ENCODE measurements at places on chromosomes 7 and 10. TPM values are rescaled to one million over a fixed set of nuclear protein-coding genes. Genes with fewer than 3 reads are reported as not detected.

The ZNF804B gene
- total RNA-seq = not detected

DNA sequence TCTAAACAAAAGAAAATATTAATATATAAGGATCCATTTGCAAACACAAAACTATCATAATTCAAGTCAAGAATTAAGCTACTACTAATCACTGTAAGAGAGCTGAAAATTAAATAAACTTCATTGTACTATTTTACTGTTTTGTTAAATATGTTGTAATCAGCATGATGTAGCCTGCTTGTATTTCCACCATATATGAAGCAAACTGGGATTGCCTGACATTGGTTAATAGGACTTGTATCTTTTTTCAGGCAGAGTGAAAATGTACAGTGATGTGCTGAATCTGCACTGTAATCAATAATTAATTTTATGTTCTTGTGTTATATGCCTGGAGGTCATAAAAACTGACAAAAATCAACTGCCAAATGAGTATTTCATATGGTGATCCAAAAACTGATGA, 25.4 kb downstream of the TRDMT1 start:
- no peak for DNase-seq

The SLC13A1 gene
- total RNA-seq = not detected

- DNase-seq = no peak
Measured at GRCh38 chr7:17939211-17939605, 1.1 kb downstream of the SNX13 start.

The DGKI gene
- 3.5 TPM for total RNA-seq

DNA sequence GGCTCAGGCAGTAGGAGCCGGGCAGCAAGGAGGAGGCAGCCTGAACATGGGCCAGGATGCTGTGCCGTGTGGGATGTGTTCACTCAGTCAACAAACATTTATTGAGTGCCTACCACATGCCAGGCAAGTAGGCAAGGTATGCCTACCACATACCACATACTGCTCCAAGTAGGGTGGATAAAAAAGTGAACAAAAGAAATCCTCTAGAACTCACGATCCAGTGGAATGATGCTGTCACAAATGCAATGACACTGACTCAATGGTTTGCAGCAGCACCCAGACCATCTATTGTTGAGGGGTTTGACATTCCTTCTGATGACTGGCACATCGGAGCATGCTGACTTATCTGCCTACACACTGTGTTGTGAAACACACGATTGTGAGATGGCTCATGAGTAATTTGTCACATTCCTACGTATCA, 413.5 kb downstream of the NRG3 start:
- DNase-seq = no peak

- no peak for DNase-seq
Measured at GRCh38 chr7:18086165-18087025, 58.7 kb upstream of the PRPS1L1 start.

The ASB10 gene
- total RNA-seq = not detected

The COL13A1 gene
- 1.7 TPM for total RNA-seq

The CCDC71L gene
- 32.1 TPM for total RNA-seq

- DNase-seq = no peak
Measured at GRCh38 chr10:77926566-77927401, at the start of gene DLG5. DLG5 (minus strand) TSS chr10:77926755; CDS start chr10:77926520, 235 bp downstream.

DNA sequence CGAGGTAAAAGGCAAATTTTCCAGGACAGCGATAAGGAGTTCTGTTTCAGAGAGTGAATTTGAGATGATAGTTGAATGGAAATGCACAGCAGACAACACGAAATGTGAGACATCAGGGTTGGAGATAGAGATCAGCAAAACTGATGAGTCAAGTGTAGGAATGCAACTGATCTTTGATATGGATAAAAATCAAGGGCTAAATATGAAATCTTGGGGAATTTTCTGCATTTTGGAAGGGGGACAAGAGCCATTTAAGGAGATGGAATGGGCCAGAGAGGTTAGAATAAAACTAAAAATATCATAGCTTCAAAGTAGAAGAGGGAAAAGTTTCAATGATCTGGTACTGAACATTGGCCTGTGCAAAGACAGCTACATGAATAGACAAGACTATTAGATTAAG, 11.5 kb downstream of the CISD1 start:
- DNase-seq = no peak

The IKZF1 gene
- total RNA-seq = 1.3 TPM

The SPDYE5 gene
- not detected for total RNA-seq

The MYL10 gene
- total RNA-seq = not detected

GRCh38 chr10:71696628-71697326, 22.8 kb downstream of the C10orf105 start:
- DNase-seq = no peak

GRCh38 chr7:143983960-143984359, 16.2 kb upstream of the OR6B1 start:
- DNase-seq = no peak

The CYTH3 gene
- total RNA-seq = 44.8 TPM

- DNase-seq = no peak
Measured at GRCh38 chr7:128206017-128206746, 34.9 kb upstream of the LEP start.

The SEMA3A gene
- total RNA-seq = 6.8 TPM

The AFAP1L2 gene
- total RNA-seq = 8.1 TPM

The PRR15 gene
- 16.2 TPM for total RNA-seq

The TMEM225B gene
- total RNA-seq = not detected

- DNase-seq = no peak
Measured at GRCh38 chr7:155208681-155209477, 88.8 kb upstream of the INSIG1 start.

DNA sequence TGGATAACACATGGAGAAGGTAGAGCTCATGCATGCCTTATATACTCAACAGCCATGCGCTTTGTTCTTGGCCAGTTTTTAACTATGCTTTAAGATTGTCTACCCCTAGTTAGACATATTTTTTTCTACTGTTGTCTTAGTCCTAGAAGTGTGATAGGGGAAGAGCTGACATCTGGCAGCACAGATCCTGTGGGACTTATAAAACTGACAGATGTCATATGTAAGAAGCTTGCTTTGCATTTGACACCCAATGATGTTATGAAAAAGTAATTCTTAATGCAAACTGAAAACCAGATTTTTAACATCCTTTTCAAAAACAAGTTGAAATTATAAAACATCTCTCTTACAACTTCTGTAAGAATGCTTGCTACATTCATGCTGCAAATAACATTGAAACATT, 715.9 kb upstream of the LRRN3 start:
- no peak for DNase-seq

GRCh38 chr10:47351899-47352815, 4.0 kb downstream of the RBP3 start:
- DNase-seq = no peak

DNA sequence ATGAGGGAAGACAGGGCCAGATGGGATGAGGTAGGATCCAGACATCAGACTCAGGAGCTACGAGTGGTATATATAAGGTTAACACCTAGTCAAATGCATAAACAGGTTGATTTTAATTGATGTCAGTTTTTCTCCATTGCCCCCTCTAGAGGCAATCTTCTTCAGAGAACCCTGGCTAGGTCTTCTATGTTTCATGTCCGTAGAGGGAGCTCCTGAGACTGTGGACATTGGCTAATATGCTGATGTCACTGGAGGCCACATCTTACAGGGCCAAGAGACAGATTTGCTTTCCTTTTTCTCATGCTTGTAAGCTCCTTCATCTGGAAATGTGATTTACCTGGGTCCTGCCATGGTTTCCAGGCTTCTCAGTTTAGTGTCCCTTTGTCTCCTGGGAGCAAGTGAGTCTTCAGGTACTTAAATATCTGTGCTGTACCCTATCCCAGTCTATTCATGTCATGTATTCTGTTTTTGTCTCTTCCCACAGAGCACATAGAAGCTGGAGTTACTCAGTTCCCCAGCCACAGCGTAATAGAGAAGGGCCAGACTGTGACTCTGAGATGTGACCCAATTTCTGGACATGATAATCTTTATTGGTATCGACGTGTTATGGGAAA, 161.6 kb upstream of the PRSS1 start:
- DNase-seq = no peak

The FOXP2 gene
- 0.14 TPM for total RNA-seq

The ASZ1 gene
- not detected for total RNA-seq

- DNase-seq = no peak
Measured at GRCh38 chr7:138248609-138249008, 172.3 kb downstream of the AKR1D1 start.

The FKBP6 gene
- total RNA-seq = not detected

The DPP6 gene
- total RNA-seq = 0.84 TPM

- DNase-seq = peak; percentile 60
Measured at GRCh38 chr10:72107325-72108003, 19.1 kb upstream of the SPOCK2 start.

DNA sequence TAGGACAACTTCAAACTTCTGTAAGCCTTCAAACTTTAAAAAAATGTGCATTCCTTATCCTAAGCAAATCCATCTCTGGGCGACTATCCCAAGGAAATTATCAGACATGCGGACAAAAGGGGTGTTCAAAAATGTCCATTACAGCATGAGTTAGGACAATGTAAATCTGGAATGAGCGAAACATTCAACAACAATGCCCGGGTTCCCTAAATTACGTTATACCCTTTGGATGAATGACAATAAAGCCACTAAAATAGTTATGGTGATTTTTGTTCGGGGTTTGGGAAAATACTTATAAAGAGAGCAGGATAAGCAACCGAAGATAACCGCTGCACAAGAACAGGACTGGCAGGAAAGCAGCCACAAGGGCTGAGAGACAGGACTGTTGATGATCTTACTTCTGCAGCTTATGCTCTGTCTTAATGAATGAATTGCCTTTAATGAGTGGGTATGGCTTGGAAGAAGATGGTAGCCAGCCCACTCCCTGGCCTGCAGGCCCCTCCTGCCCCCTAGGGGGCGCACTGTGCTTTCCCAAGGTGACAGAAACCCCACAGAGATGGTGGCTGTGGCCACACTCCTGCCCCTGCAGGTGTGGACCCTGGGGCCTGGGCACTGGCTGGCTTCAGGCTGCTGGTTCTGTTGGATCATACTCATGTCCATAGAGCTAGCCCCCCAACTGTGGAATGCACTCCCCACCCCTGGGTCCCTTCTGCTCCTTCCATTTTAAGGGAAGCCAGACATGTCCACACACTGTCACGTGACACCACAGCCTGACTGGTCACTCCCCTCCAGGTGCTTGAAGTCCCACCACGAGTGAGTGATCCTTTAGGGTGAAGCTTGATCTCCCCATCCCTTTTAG, 45.0 kb downstream of the ZCCHC24 start:
- DNase-seq = no peak

The KCNMA1 gene
- 23.6 TPM for total RNA-seq

The RRP12 gene
- 42.6 TPM for total RNA-seq

DNA sequence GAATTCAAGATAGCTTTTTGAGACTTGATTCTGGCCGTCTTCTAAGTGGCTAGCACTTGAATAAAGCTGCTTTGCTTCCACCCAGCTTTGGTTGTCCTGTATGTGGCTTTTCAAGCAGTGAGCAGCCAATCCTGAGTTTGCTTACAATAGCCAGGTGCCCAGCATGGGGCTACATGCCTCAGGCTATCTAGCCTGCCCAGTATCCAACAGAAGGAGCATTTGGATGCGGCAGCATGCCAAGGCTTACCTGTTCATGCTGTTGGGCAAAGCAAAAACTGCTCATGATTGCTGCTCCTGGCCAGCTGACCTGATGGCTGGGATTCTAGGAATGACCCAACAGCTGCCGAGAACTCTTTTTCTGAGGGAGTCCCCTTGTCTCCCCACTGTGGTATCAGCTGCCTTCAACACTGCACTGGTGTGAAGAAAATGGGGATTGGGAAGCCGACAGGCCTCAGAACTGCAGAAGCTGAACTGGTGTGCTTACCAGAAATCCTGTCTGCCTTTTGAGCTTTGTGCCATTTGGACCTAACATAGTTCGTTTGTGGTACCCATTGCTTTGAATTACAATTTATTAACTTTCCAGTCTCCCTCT, 618.9 kb upstream of the IGFBP3 start:
- DNase-seq = no peak

The PNLIP gene
- total RNA-seq = not detected

The GDF2 gene
- total RNA-seq = not detected

DNA sequence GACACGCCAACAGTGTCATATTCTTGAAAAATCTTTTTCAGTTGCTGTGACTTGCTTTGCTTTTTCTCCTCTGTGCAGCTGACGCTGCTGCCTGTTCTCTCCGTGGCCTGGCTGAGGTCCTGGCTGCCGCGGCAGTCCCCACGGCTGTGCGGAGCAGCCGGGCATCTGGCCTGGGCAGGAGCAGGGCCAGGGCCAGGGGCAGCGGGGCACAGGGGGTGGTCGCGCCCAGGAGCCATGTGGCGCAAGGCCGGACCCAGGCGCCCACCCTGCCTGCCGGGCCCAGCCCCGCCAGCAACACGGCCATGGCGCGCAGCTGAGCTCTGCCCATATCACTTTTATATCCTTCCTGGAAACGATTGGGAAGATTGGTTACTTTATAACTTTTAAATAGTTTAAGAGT, 109.4 kb upstream of the ACBD5 start:
- DNase-seq = no peak

DNA sequence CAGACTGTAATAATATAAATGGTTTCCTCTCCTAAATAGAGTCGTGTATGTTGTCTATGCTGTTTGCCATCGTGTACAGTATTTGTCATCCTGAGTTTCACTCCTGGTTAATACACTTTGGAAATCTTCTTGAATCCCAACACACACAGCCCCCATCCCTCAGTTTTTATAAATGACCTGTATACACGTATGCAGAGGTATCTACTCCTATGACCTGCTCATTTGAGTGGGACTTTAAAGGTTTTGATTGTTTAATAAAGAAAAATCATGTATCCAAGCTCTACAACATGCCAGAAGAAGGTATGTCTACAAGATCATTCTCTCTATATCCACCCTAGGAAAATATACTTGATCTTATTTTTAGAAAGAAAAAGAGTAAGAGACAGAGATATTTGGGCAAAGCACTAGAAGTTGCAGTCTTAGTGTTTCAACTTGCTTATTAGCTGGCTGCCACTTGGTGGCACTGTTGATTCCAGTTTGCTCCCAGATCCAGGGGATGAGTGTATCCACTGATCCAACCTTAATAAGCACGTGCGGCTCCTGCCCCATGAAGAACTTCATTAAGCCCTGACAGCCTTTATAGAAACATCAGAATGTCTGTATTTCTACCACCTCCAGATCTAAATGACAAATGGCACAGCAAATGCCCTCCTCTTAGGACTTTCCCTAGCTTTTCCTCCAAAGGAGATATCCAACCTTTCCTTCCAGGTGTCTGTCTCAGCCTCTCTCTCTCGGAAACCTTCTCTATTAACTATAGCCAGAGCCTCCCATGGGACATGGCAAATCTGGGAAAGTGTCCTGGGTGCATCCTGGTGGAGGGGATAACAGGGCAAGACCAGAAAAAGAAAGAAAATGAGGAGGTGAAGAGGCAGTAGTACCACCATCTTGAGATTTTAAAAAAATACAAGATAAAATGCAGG, 181.6 kb upstream of the NEBL start:
- no peak for DNase-seq

The PMS2 gene
- total RNA-seq = 22.6 TPM

- no peak for DNase-seq
Measured at GRCh38 chr7:11161499-11161898, 187.8 kb downstream of the PHF14 start.

All from kidney epithelial cell (primary cell).